ENCODE measurements at places on chromosomes 1 and 21.
A peak's percentile ranks its signal among the peaks of the same experiment; 100 is the strongest.

- no peak for DNase-seq
These were observed 2.1 kb downstream of the ELK4 start for GRCh38 chr1:205629751-205630150.

- DNase-seq, result no peak
These were observed 68.4 kb upstream of the ATP5PO start for GRCh38 chr21:33984021-33984481.

DNA sequence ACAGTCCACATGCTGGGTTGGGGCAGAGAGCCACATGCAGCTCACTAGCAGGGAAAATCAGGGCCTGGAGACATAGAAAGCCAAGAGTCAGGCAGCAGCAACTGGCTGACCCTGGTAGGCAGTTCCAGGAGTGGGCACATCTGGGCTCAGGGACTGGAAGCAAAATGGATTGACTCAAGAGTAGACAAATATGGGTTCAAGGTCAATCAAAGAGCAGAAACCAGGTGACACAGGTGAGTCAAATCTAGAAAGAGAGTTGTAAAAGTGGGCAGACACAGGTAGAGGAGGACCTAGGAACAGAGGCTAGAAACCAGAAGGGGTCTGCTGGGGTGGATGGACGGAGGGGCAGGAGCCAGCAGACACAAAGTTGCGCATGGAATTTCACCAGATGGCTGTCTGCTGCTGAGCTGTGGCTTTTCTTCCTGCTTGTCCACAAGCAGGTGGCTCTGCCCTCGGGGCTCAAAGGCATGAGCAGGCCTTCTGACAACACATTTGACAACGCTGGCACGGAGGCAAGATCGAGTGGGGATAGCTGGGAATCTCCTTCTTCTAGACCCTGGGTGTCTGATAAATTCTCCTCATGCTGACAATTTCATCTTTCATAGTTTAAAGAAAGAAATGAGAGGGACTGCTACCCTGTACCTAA, 40.8 kb upstream of the IGSF3 start:
- no peak for DNase-seq

DNA sequence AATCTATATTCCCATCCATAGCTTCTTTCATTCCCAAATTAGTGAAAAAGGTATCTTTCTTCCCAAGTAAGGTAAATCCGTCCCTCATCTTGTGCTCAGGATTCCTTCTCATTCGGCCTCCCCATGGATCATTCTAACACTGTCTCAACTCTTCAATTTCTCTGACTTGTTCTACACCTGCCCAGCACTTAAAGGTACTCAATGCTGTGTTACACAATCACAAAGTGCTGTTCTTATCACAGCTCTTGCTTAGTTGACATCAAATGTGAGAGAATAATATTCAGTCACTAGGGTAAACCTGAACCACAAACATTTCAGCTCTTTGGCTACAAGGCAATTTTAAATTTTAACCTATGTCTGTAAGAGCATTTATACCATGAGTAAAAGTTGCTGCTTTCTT, 94.8 kb downstream of the DIRAS3 start:
- no peak for DNase-seq

DNA sequence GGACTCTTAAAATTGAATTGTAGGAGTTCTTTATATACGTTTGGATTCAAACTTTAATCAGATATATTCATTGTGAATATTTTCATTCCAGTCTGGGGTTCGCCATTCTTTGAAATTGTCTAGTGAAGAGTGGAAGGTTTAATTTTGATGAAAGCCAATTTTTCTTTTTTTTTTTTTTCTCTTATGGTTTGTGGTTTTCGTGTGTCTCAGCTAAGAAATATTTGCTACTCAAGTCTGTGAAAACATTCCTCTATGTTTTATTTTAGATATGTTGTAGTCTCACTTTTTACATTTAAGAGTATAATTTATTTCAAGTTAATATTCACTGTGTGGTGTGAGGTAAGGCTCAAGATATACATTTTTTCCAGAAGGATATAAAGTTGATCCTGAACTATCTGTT, 220.5 kb downstream of the KCNT2 start:
- no peak for DNase-seq

GRCh38 chr1:222096883-222097282, 355.0 kb upstream of the DUSP10 start:
- no peak for DNase-seq

DNA sequence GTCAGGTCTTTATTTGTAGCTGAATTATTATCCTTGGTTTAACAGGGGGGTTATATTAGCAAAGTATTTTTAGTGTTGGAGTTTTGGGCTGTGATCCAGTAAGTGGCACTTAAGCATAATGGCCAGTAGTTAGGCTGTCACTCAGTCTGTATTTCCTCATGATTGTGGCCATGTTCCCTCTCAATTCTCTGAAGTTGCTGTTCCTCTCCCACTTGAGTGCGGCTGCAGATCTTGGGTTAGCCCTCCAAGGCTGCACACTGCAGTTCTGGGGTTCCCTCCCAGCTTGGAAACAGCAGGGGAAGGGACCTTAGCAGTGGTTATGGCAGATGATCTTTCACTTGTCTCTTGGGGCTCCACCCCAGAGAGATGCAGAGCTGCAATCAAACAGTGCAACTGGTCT, 23.2 kb upstream of the DENND1B start:
- no peak for DNase-seq

DNA sequence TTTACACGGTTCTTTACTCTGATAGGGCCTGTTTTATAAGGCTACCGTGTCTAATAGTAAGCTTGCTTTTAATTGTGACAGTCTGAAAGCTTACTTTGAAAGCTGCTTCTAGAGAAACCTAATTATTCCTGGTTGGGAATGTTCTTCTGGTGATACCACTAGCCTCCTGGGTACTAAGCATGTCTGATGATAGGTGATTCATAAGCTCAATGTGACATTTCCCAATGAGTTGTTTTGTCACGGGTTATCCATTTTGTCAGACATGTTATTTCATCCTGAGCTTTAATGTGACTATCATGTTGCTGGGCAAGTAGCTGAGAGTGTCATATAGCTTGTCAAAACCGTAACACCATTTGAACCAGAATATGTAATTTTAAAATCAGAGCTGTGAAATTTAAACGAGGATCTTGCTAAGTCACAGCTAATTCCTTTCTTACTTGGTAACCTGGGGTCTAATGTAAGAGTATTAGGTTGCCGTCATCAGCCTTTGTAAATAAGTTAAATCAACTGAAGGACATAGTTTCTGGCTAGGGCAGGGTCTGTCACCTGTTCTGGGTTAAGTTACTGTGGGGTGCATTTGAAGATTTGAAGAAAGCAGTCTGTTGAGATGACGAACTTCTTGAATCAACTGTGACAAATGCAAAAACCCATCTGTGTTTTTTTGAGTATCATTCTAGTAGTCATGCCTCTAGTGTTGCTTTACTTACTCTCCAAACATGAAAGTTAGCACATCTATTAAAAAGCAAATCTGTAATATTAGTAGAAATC, 529.2 kb downstream of the USP25 start:
- no peak for DNase-seq

DNA sequence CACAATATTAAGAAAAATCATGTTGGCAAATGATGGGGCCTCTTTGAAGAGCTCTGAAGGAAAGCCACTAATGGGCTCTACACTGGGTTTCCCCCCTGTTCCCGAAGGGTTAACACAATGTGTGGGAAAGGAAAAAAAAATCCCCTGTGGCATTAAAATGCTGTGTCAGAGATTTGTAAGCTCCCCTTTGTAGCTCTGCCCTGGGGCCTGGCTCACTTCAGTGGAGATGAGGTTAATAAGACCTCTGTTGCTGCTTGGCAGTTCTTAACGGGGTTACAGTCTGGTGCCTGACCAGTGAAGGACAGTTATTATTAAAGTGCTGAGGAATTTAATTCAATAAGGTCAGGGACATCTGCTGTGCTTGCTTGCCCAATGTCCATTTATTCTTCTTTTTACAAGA, 129.7 kb upstream of the UBE2U start:
- no peak for DNase-seq

DNA sequence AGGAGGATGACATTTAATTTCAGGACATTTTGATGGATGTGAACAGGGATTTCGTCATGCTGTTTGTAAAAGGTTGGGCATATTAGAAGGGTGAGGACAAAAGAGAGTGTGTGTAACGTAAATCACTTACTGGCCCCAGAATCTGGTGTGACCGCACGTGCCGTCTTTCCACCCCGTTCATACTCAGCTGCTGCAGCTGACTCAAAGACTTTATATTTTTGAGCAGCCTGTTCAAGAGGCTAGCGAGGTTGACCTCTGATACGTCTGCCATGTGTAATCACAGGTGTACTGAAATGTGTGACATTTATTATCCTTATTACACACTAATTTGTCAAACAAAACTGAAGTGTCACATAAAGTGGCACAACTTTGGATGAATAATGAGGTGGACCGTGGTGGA, 66.5 kb upstream of the ERRFI1 start:
- no peak for DNase-seq

GRCh38 chr21:45985471-45986315, 4.1 kb downstream of the COL6A1 start:
- DNase-seq, result no peak

- peak; percentile 28 for DNase-seq
These were observed 79.6 kb upstream of the ZC3H12A start for GRCh38 chr1:37394574-37395464.

GRCh38 chr1:174789399-174789798, 210.3 kb upstream of the CACYBP start:
- DNase-seq, result no peak

- DNase-seq, result no peak
These were observed 2.6 kb downstream of the ALPL start for GRCh38 chr1:21511579-21512522.

- no peak for DNase-seq
These were observed at the start of gene UMODL1 for GRCh38 chr21:42071146-42071737. UMODL1 (plus strand) TSS chr21:42071317; CDS start chr21:42071317, 0 bp downstream.

DNA sequence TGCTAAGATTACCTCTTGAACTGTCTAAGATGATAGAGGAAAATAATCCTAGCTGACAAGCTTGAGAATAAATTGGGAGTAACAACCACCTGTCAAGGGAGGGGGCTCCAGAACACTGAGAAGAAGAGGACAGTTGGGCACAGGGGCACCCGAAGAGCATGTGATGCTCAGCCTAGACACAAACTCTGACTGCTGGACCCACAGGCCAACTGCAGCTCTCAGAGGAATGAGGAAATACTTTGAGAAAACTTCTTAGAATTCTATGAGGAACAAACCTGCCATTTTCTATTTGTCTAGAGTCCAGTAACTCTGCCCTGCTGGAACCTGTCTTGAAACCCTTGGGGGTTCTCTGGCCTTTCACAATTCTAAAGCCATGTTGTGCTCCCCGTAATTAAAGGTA, 124.1 kb upstream of the KCNK2 start:
- no peak for DNase-seq

GRCh38 chr1:2312160-2312514, 79.2 kb downstream of the MORN1 start:
- DNase-seq, result no peak

DNA sequence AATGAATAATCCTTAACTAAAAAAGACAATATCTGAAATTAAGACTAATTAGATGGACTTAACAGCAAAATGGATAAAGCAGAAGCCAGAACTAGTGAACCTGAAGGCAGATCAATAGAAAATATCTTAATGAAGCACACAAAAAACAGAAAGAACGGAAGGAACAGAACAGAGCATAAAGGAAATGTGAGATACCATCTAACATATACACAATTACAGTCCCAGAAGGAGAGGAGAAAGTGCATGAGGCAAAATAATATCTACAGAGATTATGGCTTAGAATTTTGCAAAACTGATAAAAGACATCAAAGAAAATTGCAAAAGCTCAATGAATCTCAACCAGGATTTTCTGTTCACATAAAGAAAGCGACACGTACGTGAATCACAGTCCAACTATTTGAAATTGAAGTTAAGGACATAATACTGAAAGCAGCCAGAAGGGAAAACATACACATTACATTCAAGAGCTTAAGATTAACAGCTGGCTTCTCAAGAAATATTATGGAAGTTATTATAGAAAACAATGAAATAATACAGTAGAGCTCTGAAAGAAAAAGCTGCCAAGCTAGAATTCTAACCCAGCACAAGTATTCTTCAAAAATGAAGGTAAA, 182.0 kb downstream of the CDC42BPA start:
- no peak for DNase-seq

DNA sequence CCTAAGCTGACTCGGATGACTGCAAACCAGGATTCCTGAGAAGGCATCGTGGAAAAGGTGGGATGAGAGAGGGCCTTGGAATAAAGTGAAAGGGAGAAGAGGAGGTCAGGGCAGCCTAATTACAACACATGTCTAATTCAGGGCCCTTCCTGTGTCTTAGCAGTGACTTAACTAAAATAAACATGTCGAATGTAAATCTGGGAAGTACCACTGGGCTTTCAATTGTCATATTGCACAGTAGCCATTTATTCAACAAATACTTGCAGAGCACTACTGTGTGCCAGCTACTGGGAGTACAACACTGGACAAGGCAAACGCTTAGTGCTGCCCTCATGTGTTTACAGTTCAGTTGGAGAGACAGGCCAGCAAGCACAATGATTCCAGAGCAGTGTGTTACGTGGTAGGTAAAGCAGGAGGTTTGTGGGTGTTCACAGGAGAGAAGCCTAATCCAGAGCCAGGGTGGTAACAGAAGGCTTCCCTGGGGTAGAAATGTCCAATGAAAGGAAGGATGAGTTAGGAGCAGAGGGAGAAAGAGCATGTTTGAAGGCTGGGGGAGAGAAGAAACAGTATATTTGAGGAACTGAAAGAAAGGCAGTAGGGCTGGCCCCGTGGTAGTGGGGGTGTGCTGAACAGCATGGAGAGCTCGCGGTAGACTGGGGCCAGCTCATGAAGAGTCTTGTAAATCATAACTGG, 38.0 kb upstream of the RASAL2 start:
- DNase-seq, result peak; percentile 66

GRCh38 chr1:4019606-4020331, 119.7 kb upstream of the C1orf174 start:
- DNase-seq, result no peak

DNA sequence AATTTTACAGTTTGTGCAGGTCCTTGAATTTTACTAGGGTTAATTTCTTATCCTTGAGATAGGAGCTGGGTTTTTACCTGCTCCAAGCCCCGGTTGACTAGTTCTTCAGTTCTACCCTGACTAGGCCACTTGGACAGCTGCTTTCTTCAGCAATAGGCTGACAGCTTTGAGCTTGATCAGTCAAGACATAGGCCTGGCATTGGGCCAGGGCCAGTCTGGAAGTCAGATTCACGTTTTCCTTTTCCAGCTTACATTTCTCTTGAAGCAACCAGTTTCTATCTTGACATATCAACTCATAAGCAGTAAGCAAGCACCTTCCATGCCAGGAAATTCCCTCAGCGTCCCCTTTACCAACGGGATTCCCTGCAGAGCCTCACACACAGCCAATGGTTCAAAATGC, 63.7 kb upstream of the AJAP1 start:
- no peak for DNase-seq

DNA sequence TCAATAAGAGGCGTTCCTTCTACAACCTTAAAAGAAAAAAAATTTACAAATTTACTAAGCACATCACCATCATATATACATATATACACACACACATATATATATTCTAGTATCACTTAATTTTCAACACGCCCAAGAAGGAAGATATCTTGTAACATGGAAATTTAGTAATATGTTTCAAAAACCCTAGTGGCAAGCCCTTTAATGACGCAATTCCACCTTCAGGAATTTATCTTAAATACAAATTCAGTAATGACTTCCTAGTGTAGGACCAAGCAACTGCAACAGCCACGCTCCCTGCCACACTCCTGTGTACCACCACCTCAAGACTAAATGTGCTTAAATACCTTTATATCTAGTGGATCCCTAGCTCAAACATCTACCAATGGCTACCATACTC, 12.5 kb downstream of the LBR start:
- DNase-seq, result no peak

- no peak for DNase-seq
These were observed 51.1 kb downstream of the ATP2B4 start for GRCh38 chr1:203677771-203678170.

GRCh38 chr1:231248778-231249177, 7.8 kb downstream of the GNPAT start:
- DNase-seq, result no peak

All from A549 (cell line).